Activated CD4-positive, alpha-beta T cell treated with anti-CD3 and anti-CD28 coated beads for 1 hour (primary cell): ENCODE measurements at places on chromosomes 1 and 21.

- DNase-seq = no peak
Measured at GRCh38 chr1:204288021-204288588, 71.6 kb downstream of the PLEKHA6 start.

DNA sequence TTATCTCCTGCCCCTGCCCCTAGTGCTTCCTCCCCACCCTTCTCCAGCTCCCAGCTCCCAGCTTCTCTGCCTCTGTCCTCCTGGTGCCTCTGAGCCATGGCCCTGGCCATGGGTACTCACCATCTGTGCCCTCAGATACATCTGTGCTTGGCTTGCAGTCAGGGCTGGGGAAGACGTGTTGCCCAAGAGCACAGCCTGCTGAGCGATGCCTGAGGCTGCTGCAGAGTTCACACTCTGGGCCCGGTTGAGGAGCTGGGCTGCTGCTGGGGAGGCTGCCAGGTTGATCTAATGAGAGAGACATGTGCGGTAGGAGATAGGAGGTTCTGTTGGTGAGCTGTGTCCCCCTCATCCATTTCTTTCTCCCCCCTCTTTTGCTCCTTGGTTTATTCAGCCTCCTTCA lies 49.4 kb upstream of the A3GALT2 start:
- DNase-seq = no peak

GRCh38 chr1:19370453-19371170 lies 58.5 kb downstream of the SLC66A1 start:
- no peak for DNase-seq

- DNase-seq = no peak
Measured at GRCh38 chr21:35859677-35860076, 200.6 kb downstream of the SETD4 start.

DNA sequence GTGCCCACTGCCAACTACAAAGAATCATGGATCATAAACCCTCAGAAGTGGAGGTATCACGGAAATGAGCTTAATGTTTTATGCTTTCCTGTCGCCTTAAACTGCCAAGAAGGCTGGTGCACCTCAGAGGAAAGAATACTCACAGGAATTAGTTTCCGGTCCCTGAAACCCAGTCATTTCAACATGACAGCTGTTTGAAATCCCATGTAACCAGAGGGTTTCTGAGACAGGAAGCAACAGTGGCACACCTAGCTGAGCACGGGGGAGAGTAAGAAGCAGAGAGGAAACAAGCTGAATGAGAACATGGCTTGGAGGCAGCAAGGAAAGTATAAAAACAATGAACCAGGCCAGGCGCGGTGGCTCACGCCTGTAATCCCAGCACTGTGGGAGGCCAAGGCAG lies 3.9 kb downstream of the JAK1 start:
- DNase-seq = no peak

DNA sequence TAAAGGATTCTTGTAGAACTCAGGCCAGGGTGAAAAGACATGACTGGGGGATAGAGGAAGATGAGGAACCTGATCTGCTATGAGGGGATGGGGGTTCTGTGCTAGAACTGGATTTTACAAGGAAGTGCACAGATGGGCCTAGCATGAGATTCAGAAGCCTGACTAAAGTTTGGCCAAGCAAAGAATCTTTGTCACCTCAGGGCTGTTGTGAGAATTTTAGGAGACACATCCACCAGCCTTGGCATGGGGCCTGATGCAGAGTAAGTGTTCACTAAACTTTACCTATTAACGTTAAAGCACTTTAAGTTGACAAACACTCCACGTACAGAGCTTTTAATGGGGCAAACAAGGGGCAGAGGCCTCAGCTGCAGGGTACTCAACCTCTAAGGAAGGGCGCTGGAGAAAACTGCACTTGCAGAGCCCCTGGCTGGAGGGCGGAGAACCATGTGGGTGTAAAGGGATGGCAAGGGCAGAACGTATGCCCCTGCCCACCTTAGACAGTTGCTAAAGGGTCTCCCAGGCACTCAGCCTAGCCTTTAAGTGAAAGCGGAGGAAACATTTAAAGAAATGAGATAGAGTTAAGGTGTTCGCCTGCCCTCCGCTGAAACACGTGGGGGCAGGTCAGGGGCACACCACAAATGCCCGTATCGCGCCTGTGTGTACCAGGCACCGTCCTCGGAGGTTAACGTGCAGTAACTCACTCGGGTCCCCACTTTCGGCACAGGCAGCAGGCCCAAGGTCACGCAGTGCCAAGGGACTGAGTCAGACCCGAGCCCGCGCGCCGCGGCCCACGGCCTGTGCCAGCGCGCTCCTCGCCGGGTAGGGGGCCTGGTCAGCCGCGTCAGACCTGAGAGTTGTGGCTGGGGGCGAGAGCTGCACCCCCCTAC lies 990 bp upstream of the MRPS6 start:
- DNase-seq = no peak

- DNase-seq = no peak
Measured at GRCh38 chr1:41715441-41716095, 203.2 kb downstream of the HIVEP3 start.

- DNase-seq = peak; percentile 50
Measured at GRCh38 chr1:156927215-156928042, 7.0 kb downstream of the LRRC71 start.

GRCh38 chr1:10939654-10940450 lies 72.6 kb upstream of the TARDBP start:
- no peak for DNase-seq

- DNase-seq = no peak
Measured at GRCh38 chr1:16076865-16077238, 3.4 kb upstream of the FAM131C start.

DNA sequence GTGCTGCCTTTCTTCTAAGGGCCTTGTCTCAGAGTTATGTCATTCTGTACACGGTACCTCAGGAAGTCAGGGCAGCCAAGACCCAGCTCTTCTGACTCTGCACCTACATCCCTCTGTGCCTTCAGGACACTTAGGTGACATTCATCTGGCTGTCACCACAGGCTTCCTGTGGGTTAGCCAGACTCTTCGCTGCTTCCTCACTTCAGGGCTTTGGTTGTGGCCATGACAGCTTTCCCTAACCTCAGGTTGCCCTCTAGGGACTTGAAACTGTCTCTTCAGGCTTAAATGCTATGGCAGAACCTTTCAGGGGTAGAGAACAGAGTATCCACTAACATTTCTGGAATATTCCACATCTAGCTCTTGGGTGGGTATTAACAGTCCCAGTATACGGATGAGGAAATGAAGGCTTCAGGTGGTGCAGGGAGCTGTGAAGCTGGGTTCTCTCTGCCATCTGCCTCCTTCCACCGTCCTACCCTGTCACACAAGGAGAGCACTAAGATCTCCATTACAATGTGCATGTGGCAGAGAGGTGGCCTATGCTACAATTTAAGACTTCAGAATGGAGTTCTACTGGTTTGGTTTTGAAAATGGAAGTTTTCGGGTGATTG lies 9.9 kb downstream of the TSSK3 start:
- DNase-seq = peak; percentile 27

DNA sequence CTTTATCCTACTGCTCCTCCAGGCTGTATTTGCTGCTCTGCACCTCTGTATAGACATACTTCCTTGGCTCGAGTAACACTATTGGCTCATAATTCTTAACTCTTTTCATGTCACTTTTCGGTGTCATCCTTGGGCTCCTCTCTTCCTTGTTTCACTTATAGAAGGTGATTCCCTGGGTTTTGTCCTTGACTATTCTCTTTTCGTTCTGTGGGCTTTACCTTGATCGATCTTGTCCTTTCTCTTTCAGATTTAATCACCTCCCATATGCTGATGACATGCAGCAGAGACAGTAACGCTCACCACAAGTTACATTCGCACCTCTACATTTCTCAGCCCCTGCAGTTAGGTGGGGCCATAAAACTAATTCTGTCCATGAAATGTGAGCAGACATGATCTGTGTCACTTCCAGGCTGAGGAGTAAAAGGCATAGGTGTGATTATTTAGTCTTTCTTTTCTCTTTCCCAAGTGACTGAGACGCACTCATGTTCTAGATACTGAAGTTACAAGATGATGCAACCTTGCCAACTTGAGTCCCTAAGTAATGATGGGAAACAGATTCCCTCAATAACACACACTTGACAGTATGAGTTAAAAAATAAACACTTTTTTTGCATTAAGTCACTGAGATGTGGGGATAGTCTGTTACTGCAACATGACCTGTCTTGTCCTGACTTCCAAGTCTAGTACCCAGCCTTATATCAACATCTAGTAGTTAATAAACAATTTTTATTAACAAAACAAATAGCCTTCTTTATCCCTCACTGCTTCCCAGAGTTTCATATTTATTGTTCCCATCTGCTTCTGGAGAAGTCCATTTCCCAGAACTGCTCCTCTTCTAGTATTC lies 49.9 kb upstream of the HAO2 start:
- DNase-seq = no peak

DNA sequence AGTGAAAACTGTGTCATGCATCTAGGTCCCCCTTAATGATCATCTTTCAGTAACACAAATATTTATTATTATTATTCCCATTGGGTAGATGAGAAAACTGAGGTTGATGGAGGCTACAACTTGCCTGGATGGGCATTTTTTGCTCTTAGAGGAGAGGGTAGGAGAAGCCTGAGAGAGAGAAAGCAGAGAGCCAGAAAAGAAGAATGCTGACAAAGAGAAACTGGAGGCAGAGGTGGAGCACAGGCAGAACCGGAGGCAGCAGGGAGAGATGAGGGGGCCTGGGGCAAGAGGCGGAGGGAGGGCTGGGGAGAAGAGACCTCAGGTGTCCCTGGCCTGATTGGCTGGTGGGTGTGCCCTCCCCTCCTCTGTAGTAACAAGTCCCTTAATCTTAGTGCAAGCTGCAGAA lies 4.1 kb downstream of the BLACAT1 start:
- DNase-seq = no peak

GRCh38 chr1:8866792-8867415 lies 11.6 kb downstream of the ENO1 start:
- no peak for DNase-seq

- DNase-seq = no peak
Measured at GRCh38 chr1:7299329-7299799, 471.7 kb upstream of the VAMP3 start.

DNA sequence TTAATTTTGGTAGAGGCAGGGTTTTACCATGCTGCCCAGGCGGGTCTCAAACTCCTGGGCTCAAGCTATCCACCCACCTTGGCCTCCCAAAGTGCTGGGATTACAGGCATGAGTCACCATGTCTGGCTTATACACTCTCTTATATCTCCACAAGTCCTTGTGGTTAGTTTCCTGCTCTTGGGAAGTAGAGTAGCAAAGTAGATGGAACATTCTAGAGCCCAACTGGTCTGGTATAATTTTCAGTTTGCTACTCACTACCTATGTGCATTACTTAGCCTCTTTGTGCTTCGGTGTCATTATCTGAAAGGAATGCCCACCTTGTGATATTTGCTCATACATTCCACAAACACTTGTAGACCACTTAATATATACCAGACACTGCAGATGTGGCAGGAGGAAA lies 96.6 kb upstream of the IPO9 start:
- no peak for DNase-seq

DNA sequence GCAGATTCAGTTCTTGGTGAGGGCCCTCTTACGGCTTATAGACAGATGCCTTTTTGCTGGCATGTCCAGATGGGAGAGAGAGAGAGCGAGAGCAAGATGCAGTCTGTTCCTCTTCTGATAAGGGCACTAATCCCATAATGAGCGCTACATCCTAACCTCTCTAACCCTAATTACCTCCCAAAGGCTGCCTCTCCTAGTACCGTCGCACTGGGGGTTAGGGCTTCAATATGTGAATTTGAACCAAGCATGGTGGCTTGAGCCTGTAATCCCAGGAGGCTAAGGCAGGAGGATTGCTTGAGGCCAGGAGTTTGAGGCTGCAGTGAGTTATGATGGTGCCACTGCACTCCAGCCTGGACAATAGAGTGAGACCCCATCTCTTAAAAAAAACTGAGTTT lies 10.5 kb upstream of the SDE2 start:
- DNase-seq = no peak

DNA sequence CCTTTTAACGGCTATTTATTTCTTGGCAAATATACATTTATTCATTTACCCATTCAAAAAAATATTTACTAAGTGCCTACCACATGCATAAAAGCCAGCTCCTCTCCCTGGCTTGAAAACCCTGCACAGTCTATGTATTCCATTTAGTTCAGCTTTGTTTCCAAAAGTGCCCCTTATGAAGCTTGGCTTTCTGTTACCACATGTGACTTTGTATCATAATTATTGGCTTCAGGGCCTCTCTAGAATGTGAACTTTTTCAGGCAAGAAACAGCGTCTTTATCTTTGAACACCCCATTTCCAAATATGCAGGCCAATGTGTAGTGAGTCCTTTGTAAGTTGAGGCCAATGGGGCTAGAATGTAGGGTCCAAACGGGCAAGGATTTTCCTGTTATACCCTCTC lies 69.4 kb downstream of the CACHD1 start:
- DNase-seq = no peak

- no peak for DNase-seq
Measured at GRCh38 chr1:232550007-232550406, 79.9 kb downstream of the SIPA1L2 start.

DNA sequence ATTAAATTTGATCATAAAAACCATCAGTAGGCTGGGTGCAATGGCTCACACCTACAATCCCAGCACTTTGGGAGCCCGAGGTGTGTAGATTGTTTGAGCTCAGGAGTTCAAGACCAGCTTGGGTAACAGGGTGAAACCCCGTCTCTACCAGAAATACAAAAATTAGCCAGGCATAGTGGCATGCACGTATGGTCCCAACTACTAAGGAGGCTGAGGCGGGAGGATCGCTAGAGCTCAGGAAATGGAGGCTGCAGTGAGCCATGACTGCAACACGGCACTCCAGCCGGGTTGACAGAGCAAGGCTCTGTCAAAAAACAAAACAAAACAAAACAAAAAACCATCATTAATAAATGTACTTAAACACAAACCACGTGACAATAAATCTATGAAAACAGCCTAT lies 61.0 kb downstream of the ARID4B start:
- no peak for DNase-seq

GRCh38 chr21:38683222-38683621 lies 122.5 kb upstream of the ETS2 start:
- no peak for DNase-seq

GRCh38 chr1:233406994-233407631 lies 79.6 kb downstream of the MAP3K21 start:
- no peak for DNase-seq

GRCh38 chr1:218811497-218811896 lies 362.2 kb upstream of the LYPLAL1 start:
- DNase-seq = no peak

DNA sequence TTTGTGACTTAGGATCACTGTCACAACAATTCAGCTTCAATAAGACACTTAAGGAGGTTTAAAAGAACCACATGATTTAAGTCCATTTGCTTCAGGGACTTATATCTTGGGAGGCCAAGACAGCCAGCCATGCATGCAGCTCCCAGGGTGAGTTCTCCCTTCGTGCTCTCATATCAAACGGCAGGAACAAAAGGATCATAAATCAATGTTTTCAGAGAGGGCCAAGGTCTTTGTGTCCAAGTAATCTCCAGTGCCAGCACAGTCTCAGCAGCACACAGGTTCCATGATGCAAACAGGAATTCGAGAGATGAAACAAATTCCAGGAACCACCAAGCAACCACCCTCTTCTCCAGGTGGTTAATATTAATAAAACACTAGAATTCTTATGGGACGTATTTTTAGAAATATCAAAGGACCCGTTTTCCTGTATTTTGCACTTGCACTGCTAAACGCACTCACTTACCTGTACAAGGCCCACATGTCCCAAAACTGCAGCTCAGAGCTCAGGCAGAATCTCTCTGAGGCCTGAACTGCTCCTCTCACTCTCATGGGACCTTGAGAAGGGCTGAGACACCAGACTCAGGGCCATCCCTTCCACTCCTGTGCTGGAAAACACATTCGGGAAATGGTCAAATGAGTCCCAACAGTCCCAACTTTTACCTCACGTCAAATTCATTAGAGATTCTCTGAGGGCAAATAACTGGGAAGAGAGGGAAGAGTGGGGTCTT lies 100.0 kb upstream of the RAB4A start:
- DNase-seq = no peak
